Fibroblast of skin of back (primary cell): ENCODE measurements at places on chromosomes 7 and 10.

GRCh38 chr10:88077977-88078376 lies 214.6 kb downstream of the PTEN start:
- DNase-seq, result no peak

DNA sequence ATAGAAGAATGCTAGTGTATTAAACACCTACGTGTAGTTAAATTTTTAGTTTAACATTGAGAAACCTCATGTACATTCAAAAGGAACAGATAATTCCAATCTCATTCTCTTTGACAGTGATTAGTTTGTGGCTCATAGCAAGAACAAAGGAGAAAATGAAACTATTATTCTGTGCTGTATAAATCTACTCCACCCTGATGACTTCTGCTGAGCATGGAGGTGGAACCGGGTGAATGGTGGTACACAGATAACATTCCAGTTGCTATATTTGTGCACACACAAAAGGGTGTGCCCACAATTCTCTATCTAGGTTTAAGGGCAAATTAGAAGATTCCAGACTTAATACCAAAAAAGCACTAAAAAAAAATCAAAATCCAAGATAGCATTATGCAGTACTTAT lies 17.0 kb upstream of the RALA start:
- no peak for DNase-seq

DNA sequence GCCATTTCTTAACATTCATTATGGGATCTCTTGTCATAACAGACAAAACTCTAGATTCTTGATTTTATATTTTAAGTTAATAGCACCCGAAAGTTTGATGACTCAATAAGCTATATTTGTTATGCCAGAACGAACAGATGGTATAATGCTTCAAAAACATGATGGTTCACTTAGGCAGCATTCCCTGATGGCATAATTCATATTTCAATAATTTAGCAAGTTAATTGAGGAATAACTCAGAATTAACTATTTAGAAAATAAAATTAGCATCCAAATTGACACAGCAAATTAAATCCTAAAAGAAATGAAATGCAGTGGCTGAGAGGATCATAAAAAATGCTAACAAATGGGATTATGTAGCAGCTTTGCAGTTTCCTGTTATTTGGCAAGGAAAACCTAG lies 260.8 kb upstream of the MBL2 start:
- no peak for DNase-seq

- no peak for DNase-seq
Observed at GRCh38 chr7:46449743-46450142, 528.7 kb upstream of the IGFBP3 start.

GRCh38 chr10:85922356-85923129 lies 444.1 kb downstream of the GRID1 start:
- DNase-seq, result no peak

- no peak for DNase-seq
Observed at GRCh38 chr10:87053111-87053510, 33.0 kb downstream of the FAM25A start.
